Fibroblast of villous mesenchyme (primary cell): ENCODE measurements at places on chromosomes 4 and X. TPM values are rescaled to one million over a fixed set of nuclear protein-coding genes. Genes with fewer than 3 reads are reported as not detected.

The AMBN gene
- total RNA-seq = not detected in 2 replicates

The H2BW2 gene
- not detected in 2 replicates for total RNA-seq

DNA sequence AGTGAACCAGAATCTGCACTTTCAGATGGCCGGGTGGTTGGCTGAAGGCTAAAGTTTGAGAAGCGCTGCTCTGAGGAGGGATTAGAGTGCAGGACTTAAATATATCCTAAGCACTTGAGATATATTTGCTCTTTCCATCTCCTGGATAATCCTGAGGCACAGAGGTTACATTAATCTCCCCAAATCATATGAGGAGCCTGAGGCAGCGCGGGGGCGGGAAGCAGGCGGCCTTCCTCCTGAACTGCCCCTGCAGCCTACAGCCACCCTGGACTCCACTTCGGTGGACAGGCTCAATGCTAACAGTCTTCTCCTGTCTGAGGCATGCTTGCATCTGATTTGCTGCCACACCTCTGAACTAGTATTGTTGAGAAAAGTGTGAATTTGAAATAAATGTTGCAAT lies 72.5 kb downstream of the AFAP1 start:
- DNase-seq = no peak

GRCh38 chr4:169899295-169899694 lies 126.9 kb downstream of the MFAP3L start:
- no peak for DNase-seq

DNA sequence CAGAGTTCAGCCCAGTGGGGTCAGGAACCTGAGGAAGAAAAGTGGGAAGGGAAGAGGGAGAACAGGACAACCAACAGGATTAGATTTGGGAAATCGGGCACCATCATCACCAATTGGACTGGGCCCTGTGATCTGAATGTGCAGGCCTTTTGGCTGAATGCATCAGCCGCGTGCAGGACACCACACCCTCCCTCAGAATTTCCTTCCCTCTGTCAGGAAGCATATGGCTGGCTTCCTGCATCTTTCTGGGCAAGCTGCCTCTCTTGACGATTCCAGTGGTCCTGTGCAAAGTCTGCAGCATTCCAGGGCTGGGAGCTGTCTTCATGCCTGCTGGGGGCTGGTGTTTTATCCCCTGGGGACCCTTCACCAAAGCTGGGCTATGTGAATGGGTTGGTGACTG lies 16.4 kb downstream of the MAGEA4 start:
- DNase-seq = no peak
